ENCODE measurements at places on chromosomes 7 and 10. TPM values are rescaled to one million over a fixed set of nuclear protein-coding genes. Genes with fewer than 3 reads are reported as not detected.

TMEM26 gene
- total RNA-seq: 0.50 TPM

DNA sequence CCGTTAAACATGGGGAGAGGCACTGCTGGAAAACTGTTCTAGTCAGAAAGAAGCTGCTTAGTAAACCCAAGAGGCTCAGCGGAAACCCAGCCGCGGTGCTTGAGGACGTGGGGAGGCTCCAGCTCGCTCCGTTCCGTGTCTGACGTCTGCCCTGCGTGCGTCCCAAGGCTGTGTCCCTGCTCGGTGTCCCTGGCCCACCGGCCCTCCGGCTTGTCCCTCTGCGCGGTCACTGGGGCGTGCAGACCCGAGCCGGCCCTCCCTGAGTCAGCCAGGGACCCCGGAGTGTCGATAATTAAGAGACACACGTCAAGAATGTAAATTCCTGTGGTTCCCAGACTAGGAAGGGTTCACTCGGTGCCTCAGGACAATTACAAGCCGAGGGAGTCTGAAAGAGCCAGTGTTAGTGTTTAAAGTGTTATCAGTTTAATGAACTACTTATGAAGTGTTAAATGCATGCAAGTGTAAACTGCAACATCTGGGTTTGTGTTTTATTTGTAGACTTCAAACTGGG is 98.9 kb downstream of the WDR11 start:
- no peaks in the 10 kb centered on the region for H3K36me3 ChIP-seq
- no peak overlapping the region for H3K27ac ChIP-seq
- H3K4me3 ChIP-seq: no peak overlapping the region
- DNase-seq: no peak

DNA sequence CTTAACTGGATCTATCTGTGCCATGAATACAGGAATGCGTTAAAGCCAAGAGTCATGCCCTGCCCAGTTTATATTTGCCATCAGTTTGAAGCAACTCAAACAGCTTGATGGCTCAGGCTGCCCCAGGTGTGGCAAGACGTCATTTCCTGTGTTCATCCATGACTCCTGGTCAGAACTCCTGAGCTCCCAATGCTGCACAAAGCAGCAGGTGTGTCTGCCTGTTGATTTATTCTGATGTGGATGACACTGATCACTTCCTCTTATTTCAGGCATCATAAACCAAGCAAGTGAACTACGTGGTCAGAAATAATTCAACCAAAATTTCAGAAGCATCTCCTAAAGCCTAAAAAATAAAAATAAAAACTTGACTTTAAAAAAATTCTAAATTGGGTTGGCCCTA is 68.5 kb downstream of the EZH2 start:
- no peak overlapping the region for H3K4me3 ChIP-seq
- H3K27ac ChIP-seq: no peak overlapping the region
- no peaks in the 10 kb centered on the region for H3K4me1 ChIP-seq
- peak; percentile 35 for DNase-seq
- H3K27me3 ChIP-seq: no peaks in the 10 kb centered on the region
- H3K36me3 ChIP-seq: no peaks in the 10 kb centered on the region

GRCh38 chr10:98135222-98135899 is 904 bp downstream of the R3HCC1L start:
- H3K4me1 ChIP-seq: peaks cover 10% of the 10 kb centered on the region
- no peak for DNase-seq
- no peaks in the 10 kb centered on the region for H3K36me3 ChIP-seq
- H3K27ac ChIP-seq: peak overlapping the region; percentile 92
- H3K4me3 ChIP-seq: peak overlapping the region; percentile 97
- no peaks in the 10 kb centered on the region for H3K27me3 ChIP-seq

- H3K27me3 ChIP-seq: no peaks in the 10 kb centered on the region
- no peaks in the 10 kb centered on the region for H3K36me3 ChIP-seq
- peak; percentile 56 for DNase-seq
- H3K4me1 ChIP-seq: no peaks in the 10 kb centered on the region
These were observed 881 bp downstream of the C10orf67 start for GRCh38 chr10:23343591-23344240.

- no peaks in the 10 kb centered on the region for H3K27me3 ChIP-seq
- H3K36me3 ChIP-seq: no peaks in the 10 kb centered on the region
- no peak for DNase-seq
- H3K4me3 ChIP-seq: no peak overlapping the region
- no peaks in the 10 kb centered on the region for H3K4me1 ChIP-seq
- H3K27ac ChIP-seq: no peak overlapping the region
These were observed 10.7 kb upstream of the CAPZA2 start for GRCh38 chr7:116851671-116852070.

DNA sequence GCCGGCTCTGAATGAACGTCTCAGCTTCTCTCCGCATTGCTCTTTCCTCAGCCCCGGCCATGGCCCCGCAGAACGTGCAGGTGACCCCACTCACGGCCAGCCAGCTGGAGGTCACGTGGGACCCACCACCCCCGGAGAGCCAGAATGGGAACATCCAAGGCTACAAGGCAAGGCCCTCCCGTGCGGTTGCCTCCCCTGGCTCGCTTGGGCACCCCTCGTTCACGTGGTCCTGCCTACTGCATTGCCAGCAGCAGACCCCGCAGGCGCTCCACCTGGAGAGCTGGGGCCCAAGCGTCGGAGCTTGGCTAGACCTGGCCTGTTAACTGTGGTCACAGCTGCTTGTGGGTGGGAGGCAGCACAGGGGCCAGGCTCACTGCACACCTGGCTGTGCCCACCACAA is 476.3 kb upstream of the FOXK1 start:
- H3K4me3 ChIP-seq: no peak overlapping the region
- no peak overlapping the region for H3K27ac ChIP-seq
- no peak for DNase-seq
- H3K4me1 ChIP-seq: no peaks in the 10 kb centered on the region

TMEM270 gene
- not detected for total RNA-seq

ACSL5 gene
- total RNA-seq: 218 TPM

GRCh38 chr7:92769394-92769699 is 67.0 kb downstream of the CDK6 start:
- peaks cover 8% of the 10 kb centered on the region for H3K4me1 ChIP-seq
- H3K27ac ChIP-seq: no peak overlapping the region
- H3K36me3 ChIP-seq: no peaks in the 10 kb centered on the region
- H3K4me3 ChIP-seq: no peak overlapping the region
- no peaks in the 10 kb centered on the region for H3K27me3 ChIP-seq
- DNase-seq: no peak
